Left renal cortex interstitium (tissue), 4 donors: ENCODE measurements at places on chromosomes 6 and 20.

- DNase-seq: no peak
These were observed 21.7 kb downstream of the TMEM74B start for GRCh38 chr20:1163105-1163504.

- no peak for DNase-seq
These were observed 46.9 kb downstream of the ANKRD6 start for GRCh38 chr6:89479897-89480296.

- DNase-seq: no peak
These were observed 1.8 kb downstream of the ZBTB12 start for GRCh38 chr6:31899882-31900722.

- DNase-seq: no peak
These were observed 75.1 kb downstream of the MYO6 start for GRCh38 chr6:75824160-75824559.

GRCh38 chr20:38129893-38130609, 35.0 kb downstream of the TGM2 start:
- no peak for DNase-seq

DNA sequence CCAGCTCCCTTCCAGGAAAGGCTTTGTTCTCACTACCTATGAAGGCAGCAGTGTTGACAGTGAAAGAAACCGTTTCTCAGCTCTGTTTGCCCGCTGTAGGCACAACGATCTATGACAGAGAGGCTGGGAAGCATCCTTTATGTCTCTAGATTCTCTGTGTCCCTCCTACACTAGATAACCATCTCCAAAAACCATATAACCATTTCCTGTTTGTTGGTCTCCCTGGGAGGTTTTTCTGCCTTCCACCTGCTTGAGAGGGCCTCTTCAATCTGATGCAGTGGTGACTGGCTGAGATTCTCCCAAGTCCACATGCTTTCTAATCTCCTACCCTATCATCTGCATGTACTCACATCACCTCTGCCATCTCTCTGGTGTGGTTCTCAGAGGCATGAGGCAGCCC, 32.0 kb upstream of the TMEM217 start:
- DNase-seq: no peak

DNA sequence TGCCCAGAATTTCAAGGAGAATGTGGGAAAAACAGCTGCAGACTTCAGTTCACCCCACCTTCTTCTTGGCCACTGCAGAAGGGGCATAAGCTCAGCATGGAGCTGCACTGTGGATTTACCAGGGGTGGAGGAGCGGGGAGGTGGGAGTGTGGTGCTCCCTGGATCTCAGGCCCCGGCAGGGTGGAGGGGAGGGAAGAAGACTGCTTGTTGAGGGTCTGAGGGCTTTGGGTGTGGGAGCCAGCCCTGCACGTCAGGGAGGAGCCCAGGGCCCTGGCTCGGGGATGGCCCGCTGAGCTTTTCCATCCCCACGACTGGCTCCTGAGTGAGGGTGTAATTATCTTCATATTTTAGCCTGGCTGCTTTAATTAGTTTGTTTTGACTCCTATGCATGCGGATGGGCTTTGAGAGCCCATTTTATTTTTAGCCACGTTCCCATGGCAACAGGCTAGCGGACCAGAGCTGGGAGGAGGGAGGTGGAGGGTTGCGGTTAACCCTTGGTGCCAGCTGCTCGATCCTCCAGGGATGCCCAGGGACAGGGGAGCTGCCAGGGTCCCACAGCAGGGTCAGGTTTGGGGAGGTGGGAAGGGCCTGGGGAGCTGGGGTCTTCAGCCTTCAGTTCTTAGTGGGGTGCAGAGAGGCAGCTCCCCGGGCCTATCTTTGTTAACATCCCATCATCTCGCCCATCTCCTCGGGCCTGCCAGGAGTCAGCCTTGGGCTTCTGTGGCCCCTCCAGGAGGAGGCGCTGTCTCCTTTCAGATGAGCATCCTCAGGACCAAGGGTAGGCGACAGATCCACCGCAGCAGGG, 68.2 kb downstream of the RAB44 start:
- peak; percentile 79 for DNase-seq

DNA sequence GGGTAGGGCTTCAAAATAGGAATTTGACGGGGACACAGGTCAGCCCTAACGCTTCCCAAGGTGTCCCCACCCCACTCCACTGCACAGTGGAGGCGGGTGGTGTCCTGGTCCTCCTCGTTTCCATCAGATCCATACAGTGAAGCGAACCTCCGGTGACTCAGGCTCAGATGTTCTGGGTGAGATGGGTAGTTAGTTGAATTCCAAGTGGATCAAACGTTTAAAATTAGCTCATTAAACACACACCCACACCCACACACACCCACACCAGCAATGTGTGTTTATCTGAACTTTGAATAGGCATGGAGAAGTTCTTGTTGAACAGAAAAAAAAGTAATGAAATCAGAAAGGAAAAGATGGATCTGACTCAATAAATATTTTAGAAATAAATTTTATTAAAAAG, 58.9 kb downstream of the CDH4 start:
- no peak for DNase-seq

DNA sequence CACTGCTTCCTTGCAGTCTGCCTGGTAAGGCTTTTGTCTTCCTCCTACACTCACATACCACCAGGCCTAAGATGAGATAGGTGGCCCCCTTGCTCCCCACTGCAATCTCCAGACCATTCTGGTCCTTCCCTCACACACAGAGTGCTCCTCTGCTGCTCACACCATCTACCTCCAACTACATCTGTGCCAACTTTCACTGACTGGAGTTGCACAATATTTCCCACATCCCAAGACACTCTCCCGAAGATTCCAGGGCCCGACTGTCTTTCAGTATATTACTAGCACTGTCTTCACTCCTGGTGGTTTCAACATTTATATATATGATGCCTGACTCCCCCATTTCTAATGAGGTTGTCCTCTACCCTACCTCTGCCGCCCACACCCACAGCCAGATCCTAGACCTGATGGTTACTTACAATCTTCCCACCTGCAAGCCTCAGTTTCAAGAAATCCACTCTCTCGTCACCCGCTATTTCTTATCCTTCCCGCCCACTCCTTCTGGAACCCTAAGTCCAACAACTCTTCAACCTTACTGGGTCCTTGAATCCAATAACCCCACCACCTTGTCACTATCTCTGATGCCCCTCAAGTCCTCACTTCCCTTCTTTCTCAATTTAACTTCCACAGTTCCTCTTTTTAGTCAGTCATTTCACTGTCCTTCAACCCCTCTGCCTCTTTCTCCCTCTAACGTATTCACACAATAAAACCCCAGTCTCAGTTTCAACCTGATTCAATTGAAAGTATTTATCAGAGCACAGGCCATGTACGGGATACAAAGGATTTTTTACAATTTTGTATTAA, 21.6 kb downstream of the RALGAPA2 start:
- DNase-seq: no peak

GRCh38 chr6:12331951-12332749, 42.0 kb downstream of the EDN1 start:
- DNase-seq: no peak

DNA sequence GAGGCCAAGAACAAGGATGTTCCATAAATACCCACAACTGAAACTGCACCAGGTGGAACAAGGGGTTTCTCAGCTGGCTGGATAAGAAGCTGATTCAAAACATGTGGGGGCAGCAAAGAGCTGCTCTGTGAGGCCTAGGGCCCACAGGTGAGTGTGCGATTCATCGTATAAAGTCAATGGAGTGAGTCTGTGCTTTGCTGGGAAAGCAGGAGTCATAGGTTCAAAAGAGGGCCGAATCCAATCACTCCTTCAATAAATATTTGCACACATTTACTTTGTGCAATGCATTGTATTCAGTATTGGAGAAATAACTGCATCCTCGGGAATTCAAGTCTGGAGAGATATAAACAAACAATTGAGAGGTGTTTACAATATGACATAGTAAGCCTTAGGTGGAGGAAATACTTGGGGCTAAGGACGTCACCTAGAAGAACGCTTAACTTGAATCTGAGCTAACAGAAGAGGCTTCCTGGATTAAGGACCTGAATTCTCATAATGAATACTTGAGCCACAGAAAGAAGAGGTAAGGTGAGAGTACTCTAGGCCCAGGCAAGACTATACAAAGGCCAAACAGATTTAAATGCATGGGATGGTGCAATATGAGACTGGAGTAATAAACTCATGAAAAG, 83.7 kb upstream of the TMEM30A start:
- no peak for DNase-seq

GRCh38 chr6:116387374-116387773, 16.6 kb downstream of the DSE start:
- DNase-seq: no peak

DNA sequence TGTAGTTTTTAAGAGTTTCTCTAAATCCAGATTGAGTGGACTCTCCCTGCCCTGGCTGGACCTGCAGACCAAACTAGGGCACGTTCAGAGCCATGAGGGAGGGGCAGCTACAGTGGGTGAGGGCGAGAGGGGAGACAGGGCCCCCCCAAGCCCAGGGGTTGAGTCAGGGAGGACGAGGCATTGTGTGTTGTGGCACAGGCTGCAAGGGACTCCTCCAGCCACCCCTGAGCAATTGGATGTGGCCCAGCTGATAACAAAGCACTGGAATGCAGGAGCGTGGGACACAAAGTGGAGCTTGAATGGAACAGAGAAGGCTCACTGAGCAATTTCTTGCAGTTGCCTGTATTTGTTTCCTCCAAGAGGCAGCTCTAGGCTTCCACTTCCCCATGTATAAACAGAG, 43.5 kb upstream of the MYL9 start:
- no peak for DNase-seq

DNA sequence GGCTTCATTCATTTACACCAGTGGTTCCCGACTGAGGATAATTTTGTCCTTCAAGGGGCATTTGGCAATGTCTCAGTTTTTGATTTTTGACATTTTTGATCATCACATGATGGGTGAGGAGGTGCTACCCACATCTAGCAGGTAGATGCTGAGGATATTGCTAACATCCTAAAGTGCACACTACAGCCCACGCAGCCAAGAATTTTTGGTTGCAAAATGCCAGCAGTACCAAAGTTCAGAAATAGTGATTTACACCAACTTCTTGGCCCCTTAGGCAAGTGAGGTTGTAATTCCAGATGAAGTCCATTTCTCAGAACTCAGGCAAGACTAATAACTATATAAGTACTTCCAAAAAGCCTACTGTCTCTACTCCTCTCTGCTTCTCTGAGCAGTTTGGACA, 80.1 kb upstream of the TSHZ2 start:
- no peak for DNase-seq

GRCh38 chr20:24799971-24800580, 149.0 kb upstream of the CST7 start:
- DNase-seq: no peak

DNA sequence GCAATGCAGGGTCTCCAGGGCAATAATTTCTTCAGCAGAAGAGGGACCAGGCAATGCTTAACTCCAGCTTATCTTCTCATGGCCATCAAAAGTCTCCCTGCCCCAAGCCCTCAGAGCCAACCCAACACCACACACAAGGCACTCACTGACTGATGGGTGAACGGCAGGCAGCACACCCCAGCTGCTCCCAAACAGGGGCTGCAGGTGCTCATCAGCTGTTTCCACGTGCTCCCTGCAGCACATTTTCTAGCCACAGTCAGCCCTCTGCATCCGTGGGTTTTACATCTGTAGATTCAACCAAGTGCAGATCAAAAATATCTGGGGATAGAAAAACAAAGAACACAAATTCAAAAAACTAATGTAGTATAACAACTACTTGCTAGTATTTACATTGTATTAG, 4.0 kb upstream of the GABRR1 start:
- DNase-seq: no peak

DNA sequence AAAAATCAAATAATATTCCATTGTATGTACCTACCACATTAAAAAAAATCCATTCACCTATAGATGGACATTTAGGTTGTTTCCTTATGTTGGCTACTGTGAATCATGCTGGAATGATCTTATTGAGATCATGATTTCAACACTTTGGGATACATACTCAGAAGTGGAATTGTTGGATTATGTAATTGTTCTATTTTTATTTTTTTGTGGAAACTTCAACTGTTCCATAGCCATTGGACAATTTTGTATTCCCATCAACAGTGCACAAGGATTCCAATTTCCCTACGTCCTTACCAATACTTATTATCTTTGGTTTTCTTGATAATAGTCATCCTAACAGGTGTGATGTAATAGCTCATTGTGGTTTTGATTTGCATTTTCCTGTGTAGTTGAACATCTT, 834.0 kb downstream of the MAFB start:
- no peak for DNase-seq

GRCh38 chr20:63085151-63085861, 78.5 kb upstream of the BHLHE23 start:
- DNase-seq: no peak

- DNase-seq: no peak
These were observed 1.6 kb downstream of the PRDM1 start for GRCh38 chr6:106087548-106088325.

DNA sequence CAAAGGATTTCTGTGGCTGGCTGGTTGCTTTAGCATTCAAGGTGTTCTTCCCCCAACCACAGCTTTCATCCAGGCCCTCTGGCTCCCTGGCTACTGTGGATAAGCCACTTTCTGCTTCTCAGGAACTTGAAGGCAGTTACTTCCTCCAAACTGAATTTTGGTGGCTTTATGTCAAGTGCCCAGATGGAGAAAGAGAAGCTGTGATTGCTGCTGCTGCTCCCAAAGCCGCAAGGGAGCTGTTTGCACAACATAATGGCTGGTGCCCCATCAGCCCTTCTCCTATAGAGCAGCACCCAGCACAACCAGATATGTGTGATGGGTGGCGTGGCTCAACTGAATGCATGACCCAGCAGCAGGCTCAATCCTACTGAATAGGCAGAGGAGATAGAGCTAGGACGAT, 465.2 kb downstream of the MAFB start:
- no peak for DNase-seq

- no peak for DNase-seq
These were observed 43.7 kb downstream of the JAG1 start for GRCh38 chr20:10629946-10630650.

DNA sequence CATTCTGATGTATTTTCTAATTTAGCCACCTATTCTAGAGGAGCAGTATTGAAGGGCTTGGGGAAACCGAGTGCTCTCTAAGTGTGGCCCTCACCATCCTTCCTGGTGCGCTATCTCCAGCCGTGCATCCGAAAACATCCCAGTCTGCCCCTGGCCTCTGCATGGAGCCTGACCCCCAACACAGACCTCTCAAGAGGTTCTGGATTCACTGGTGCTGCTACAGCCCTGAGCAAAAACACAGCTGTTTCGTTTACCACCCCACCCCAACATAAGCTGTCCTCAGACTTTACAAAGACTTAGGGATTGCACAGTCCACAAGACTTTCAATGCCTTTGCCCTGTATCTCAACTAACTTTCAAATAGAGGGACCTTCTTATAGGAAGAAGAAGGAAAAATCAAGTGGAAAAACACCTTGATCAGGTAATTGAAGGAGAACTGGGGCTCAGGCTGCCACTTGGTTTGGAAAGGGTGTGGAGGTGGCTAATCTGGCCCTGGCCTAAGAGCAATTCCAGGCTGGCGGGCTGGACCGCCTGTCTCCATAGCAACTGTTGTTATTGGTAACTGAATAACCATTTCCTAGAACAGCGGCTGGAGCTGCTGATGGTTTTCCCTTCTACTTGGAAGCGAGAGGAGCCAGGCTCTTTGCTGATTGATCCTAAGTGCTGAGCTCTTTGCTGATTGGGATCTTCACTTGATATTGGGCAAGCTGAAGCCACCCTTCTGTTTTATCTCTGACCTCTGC, 90.2 kb upstream of the TOX2 start:
- DNase-seq: peak; percentile 27
